Femur (tissue), 1 donor: ENCODE measurements at places on chromosomes 5 and 9.

DNA sequence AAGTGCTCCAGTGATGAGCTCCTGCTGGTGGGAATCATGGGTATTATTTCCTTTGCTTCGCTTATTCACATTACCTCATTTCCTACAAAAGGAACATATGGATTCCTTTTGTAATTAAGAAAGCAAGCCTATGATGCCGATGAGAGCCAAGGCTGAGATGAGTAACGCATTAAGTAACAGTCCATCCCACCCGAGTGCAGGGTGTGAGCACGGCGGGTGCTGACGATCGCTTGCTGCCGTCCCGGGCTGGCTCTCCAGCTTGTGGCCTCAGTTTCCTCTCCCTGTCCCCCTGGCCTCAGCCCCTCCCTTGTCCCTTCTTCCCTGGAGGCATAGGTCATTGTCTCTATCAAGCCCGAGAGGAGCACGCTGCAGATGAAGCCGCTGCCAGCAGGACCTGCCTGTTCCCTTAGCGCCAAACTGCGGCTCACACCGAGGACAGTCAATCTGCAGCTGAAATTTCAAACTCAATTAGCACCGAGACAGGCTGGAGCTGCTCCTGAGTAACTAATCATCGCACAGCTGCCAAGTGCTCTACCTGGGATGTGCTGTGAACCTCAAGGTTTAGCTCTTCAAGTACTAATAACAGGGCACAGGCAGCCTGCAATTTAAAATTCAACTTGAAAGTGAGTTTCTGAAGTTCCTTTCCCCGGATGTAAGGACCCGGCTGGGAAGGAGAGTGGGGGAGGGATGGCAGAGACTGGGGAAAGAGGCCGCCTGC, 115.2 kb upstream of the RAPGEF1 start:
- no peak for DNase-seq

DNA sequence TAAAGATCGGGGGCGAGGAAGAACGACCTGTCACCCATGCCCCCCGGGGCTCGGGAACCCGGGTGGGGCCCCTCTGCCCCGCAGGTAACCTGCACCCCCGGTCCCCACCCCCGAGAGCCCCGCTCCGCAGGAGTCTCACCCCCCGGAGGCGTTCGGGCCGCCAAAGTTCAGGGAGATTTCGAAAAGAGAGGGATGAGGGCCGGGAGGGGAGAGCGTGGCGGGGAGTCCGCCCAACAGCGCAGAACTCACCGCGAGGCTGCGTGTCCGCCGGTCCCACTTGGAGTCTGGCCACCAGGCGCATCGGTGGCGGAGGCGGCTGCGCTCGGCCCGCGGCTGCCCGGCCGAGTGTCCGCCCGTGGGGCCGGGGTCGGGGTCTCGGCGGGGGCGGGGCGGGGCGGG, at the start of gene PHF19:
TSS of gene PHF19 (minus strand) at position 347 of the 399 bp plus-strand sequence. CDS start 2,447 bp downstream, outside the sequence.
- DNase-seq = no peak

DNA sequence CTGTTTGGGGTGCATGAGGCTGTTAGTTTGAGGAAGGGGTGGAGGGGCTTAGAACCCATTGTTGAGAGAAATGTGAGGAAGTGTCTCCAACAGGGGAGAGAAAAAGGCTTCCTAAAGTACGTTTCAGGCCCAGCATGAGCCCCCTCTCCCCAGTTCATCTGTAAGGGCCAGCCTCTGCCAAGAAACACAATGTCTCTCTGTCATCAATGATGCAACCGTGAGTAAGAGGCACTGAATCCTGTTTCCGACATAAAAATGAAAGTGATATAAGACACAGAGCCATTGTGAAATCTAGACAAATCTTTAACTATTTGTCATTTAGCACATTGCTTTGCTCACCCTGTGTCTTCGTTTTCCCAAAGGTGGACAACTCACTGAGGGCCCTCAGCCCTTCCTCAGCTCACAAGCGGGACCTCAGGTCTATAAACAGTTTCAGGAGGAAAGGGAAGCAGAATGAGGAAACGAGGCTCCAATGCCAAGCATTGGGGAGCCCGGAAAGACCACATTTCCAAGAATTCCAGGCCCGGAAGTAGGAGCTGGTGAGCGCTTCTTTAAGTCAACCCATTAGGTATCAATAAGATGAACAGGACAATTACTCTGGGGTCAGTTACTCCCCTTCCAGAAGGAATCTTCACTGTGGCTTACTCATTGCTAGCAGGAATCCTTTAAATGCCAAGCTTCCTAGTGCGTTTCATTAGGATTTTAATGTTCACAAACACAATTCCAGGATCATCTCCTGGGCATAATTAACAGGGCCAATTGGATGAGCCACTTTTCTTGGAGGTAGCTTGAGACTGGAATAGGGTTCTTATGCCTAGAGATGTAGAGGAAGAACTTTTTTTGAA, 59.0 kb upstream of the KLF4 start:
- no peak for DNase-seq

GRCh38 chr5:74030371-74030770, 404.4 kb downstream of the ARHGEF28 start:
- no peak for DNase-seq

DNA sequence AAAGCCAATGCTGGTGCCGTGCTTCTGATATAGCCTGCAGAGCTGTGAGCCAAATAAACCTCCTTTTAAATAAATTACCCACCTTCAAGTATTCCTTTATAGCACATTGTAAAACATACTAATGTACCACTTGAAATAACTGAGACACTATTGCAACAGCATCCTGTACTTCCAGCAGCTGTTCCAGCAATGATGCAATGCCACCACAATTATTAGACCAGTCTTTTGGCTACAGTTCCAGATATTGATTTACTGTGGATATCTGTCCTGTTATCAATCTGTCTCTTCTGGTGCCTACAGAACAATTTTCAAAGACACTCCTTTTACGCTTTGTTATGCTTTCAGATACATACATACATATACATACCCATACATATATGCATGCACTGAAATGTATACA, 567.9 kb downstream of the TAF11L14 start:
- DNase-seq = no peak
